ENCODE measurements at places on chromosomes 1 and 21. TPM values are rescaled to one million over a fixed set of nuclear protein-coding genes. Genes with fewer than 3 reads are reported as not detected.

Gene CA14
- total RNA-seq: not detected

Gene OR6K6
- total RNA-seq: not detected

Gene GPR37L1
- total RNA-seq: under 0.01 TPM

Gene CD1B
- total RNA-seq: not detected

Gene ADAMTS5
- total RNA-seq: 12.6 TPM

Gene PLK3
- total RNA-seq: 44.0 TPM

Gene F11R
- total RNA-seq: 5.6 TPM

Gene ZMYND12
- total RNA-seq: 0.32 TPM

Gene ATP1A4
- total RNA-seq: not detected

Gene CYP4B1
- total RNA-seq: not detected

Gene GPR25
- not detected for total RNA-seq

Gene HSF2BP
- 2.6 TPM for total RNA-seq

Gene SPATA17
- 0.86 TPM for total RNA-seq

Gene RPTN
- total RNA-seq: not detected

Gene HJV
- total RNA-seq: not detected

Gene LIN28A
- total RNA-seq: not detected

Gene MYOC
- total RNA-seq: not detected

Gene ITGB2
- total RNA-seq: 0.43 TPM

Gene SDHC
- 20.3 TPM for total RNA-seq

Gene PIAS3
- 18.4 TPM for total RNA-seq

Gene DCST1
- not detected for total RNA-seq

Gene NVL
- 21.6 TPM for total RNA-seq

Gene FMO1
- total RNA-seq: under 0.01 TPM

Gene SEC16B
- 1.6 TPM for total RNA-seq

Gene CYP4A22
- not detected for total RNA-seq

Gene TNFRSF9
- total RNA-seq: 0.43 TPM

Gene UBXN11
- 5.6 TPM for total RNA-seq

Gene RIMKLA
- under 0.01 TPM for total RNA-seq

Gene PTCH2
- 0.32 TPM for total RNA-seq

Gene DISP1
- 3.5 TPM for total RNA-seq

Gene CHI3L2
- total RNA-seq: not detected

Gene LCE2B
- not detected for total RNA-seq

Gene ANKRD65
- 1.6 TPM for total RNA-seq

Gene RBM11
- 0.32 TPM for total RNA-seq

Gene LRRIQ3
- total RNA-seq: 0.32 TPM

Gene TRIM17
- 0.43 TPM for total RNA-seq

Gene OLFML3
- 134 TPM for total RNA-seq

Gene ACP6
- 6.0 TPM for total RNA-seq

Gene PTGFR
- 7.7 TPM for total RNA-seq

Gene KCNT2
- total RNA-seq: 7.3 TPM

Gene OR10Z1
- not detected for total RNA-seq

Gene SMIM1
- total RNA-seq: 1.7 TPM

Gene DIRAS3
- total RNA-seq: 2.3 TPM

Gene CR1L
- total RNA-seq: not detected

Gene NHLH1
- total RNA-seq: not detected

Gene KLF18
- total RNA-seq: not detected

Gene HMCN1
- total RNA-seq: 5.2 TPM

Gene CD34
- total RNA-seq: 0.43 TPM

Gene ST3GAL3
- total RNA-seq: 16.8 TPM

Gene PLPPR4
- 4.8 TPM for total RNA-seq

Gene DYNLT5
- total RNA-seq: 1.7 TPM

Gene S100A16
- 159 TPM for total RNA-seq
